Thyroid gland (tissue), 4 donors: ENCODE measurements at places on chromosomes 7 and 10. TPM values are rescaled to one million over a fixed set of nuclear protein-coding genes. Genes with fewer than 3 reads are reported as not detected.

Gene ZNF786
- total RNA-seq, result 9.9 TPM

GRCh38 chr7:113217314-113217713 is 99.0 kb upstream of the SMIM30 start:
- no peak for DNase-seq

Gene ABLIM1
- 384 TPM for total RNA-seq

Gene PLAC9
- 15.0 TPM for total RNA-seq

GRCh38 chr7:1097120-1097504 is 9.2 kb downstream of the GPER1 start:
- no peak for DNase-seq

Gene ASAH2
- 0.75 TPM for total RNA-seq
